Dorsolateral prefrontal cortex (tissue), 122 donors: ENCODE measurements at places on chromosomes 4 and X. TPM values are rescaled to one million over a fixed set of nuclear protein-coding genes. Genes with fewer than 3 reads are reported as not detected.

Gene TRIM60
- not detected for total RNA-seq

Gene TCP11X2
- total RNA-seq = 2.3 TPM

Gene NDNF
- 3.6 TPM for total RNA-seq

Gene RHOXF1
- total RNA-seq = 3.1 TPM

Gene ZNF711
- 16.0 TPM for total RNA-seq

Gene HTR2C
- total RNA-seq = 1.6 TPM

Gene SPATA18
- 5.9 TPM for total RNA-seq
